BJ (cell line): ENCODE measurements at places on chromosomes 13 and 19.

GRCh38 chr13:28657784-28658538 is 969 bp upstream of the POMP start:
- no peak for DNase-seq

GRCh38 chr13:27967203-27967735 is 1.8 kb downstream of the CDX2 start:
- no peak for DNase-seq

DNA sequence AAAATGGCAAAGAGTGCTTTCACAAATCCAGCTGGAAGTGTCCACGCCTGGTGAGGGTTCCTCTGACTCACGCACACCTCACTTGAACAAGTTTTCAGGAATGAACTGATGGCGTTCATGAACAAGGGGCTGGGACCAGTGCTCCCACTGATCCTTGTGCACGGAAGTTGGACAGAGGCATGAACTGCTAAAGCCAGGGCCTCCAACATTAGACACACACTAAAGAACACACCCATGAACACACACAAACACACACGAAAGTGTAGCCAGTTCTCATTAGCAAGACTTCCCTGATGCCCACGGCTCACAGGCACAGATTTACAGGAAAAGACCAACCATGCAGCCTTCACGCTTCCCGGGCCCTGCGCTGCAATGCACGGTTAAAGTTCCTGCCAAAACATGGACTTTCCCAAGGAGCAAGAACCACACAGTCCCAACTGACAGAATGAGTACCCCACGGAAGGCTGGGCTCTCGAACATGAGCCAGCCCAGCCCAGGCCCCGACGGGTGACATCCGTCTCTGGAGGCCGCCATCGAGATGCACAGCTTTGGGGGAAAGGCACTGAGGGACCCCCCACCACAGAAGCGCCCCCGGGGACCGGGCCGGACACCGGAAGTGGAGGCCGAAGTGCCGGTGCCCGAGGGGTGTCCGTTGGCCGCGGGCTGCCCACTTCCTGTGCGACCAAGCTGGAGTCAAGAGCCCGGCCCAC is 808 bp downstream of the DNMT1 start:
- no peak for DNase-seq

GRCh38 chr13:27599096-27599495 is 21.2 kb downstream of the LNX2 start:
- DNase-seq, result no peak

DNA sequence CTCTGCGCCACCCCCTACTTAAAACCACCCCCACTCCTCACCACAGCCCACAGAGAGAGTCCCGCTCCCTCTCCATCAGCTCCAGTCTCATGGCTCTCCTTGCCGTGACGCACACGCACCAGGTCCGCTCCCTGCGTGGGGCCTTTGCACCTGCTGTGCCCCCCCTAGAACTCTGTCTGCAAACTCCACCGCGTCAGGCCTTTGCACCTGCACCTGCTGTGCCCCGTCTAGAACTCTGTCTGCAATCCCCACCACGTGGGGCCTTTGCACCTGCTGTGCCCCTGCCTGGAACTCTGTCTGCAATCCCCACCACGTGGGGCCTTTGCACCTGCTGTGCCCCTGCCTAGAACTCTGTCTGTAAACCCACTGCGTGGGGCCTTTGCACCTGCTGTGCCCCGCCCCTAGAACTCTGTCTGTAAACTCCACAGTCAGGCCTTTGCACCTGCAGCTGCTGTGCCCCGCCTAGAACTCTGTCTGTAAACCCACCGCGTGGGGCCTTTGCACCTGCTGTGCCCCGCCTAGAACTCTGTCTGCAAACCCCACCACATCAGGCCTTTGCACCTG is 4.2 kb downstream of the SHC2 start:
- no peak for DNase-seq

GRCh38 chr13:48600374-48601364 is 53.1 kb upstream of the CYSLTR2 start:
- no peak for DNase-seq

- no peak for DNase-seq
Measured at GRCh38 chr13:36086117-36086516, 45.1 kb downstream of the DCLK1 start.

GRCh38 chr13:98828614-98829013 is 76.1 kb upstream of the SLC15A1 start:
- DNase-seq, result no peak

DNA sequence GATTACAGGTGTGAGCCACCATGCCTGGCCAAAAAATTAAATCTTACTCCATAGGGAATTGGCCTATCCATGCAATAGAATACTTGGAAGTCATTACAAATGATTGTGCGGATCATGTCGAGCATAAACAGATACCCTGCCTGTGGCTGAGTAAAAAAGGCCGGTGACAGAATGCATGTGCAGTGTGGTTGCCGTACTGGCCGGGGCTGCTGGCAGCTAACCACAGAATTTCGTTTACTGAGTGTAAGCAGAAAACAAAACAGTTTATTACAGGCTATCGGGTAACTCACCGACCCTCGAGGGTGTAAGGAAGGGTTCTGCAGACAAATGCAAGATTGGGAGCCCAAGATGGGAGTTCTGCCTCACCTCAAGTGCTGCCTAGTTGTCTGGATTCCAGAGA is 127.7 kb downstream of the ZIC5 start:
- DNase-seq, result no peak

- DNase-seq, result no peak
Measured at GRCh38 chr13:64884976-64885375, 2345.2 kb downstream of the PCDH9 start.

GRCh38 chr13:110265341-110265681 is 41.6 kb downstream of the COL4A1 start:
- no peak for DNase-seq

DNA sequence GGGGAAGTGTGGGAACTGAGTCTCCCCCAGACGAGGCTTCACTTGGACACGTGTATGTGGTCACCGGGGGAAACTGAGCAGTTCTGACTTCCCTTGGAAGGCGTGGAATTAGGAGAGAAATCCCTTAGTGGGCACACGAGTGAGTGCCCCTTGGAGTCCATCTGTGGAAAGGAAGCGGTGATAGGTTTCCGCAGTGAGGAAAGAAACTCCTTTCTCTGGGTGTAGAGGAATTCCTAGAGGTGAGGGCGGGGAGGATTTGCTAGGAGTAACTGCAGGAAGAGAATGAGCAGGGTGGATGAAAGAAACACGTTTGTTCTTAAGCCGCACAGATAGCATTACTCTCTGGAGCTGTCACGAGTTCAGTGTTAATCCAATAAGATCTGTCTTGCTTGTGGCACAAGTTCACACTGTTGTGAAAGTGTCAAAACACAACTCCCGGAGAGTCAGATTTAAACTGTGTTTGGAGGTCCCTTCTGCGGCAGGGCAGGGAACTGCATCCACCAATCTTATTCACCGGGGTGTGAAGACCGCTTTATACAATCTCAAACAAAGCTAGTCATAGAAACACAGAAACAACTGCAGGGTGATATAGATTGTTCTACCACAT is 1.2 kb downstream of the KL start:
- no peak for DNase-seq

DNA sequence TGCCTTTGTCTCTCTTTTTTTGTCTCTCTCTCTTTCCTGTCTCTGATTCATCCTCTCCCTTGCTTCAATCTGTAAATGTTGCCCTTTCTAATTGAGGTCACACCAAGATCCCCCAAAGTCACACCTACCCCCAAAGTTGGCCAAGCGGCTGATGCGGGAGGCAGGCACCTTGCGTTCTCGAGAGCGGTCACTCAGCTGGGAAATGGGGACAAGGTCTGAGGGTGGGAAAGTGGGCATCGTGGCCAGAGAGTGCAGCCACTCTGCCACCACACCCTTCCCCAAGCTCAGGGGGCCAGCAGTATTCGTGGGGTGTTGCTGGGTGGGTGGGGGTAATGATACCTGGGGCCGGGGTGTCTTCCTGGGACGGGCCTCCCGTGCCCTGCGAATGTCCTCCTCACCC is 2.7 kb downstream of the COQ8B start:
- DNase-seq, result no peak

- no peak for DNase-seq
Measured at GRCh38 chr19:3821156-3821555, 35.0 kb upstream of the MATK start.

GRCh38 chr19:2774953-2775555 is 8.0 kb downstream of the SGTA start:
- no peak for DNase-seq

GRCh38 chr19:55720214-55720746 is 17.9 kb downstream of the NLRP9 start:
- no peak for DNase-seq

- DNase-seq, result no peak
Measured at GRCh38 chr13:30846311-30846710, 59.8 kb upstream of the MEDAG start.

- DNase-seq, result no peak
Measured at GRCh38 chr19:2724148-2724557, 3.0 kb upstream of the DIRAS1 start.

DNA sequence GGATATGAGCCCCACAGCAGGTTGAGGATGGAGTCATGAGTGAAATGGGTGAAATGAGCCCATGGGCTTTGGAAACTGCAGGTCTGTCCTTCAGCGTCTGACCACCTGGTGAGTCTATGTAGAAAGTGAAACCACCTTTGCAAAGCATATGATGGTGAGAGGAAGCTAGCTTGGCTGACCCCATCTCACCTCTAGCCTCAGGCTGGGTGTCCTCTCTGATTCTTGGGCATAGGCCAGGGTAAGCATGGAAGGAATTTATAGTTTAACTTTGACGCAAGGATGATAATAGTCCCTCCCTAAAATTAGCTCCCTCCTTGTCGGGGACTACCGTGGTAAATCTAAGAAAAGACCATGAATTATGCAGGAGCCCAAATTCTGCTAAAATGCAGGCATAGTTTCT is 16.8 kb upstream of the PSG9 start:
- DNase-seq, result no peak

- DNase-seq, result no peak
Measured at GRCh38 chr19:58557221-58558065, 968 bp downstream of the UBE2M start.

DNA sequence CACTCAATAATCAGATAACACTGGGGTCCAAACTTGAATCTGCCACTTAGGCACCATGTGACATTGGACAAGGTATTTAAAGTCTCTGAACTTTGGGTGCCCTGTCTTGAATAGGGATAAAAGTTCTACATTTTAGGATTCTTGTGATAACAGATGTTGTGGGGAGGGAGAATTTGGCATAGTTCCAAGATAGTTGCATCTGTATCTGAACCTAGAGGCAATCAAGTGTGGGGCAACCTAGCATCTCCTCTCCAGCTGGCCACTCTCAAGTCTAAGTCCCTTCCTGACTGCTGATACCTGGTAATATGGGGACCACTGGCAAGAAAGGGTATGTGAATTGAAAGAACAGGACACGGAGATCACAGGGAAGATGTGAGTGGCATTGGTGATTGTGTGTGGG is 256.1 kb downstream of the FOXO1 start:
- no peak for DNase-seq

- DNase-seq, result no peak
Measured at GRCh38 chr13:49146950-49147355, 73.2 kb upstream of the MLNR start.

DNA sequence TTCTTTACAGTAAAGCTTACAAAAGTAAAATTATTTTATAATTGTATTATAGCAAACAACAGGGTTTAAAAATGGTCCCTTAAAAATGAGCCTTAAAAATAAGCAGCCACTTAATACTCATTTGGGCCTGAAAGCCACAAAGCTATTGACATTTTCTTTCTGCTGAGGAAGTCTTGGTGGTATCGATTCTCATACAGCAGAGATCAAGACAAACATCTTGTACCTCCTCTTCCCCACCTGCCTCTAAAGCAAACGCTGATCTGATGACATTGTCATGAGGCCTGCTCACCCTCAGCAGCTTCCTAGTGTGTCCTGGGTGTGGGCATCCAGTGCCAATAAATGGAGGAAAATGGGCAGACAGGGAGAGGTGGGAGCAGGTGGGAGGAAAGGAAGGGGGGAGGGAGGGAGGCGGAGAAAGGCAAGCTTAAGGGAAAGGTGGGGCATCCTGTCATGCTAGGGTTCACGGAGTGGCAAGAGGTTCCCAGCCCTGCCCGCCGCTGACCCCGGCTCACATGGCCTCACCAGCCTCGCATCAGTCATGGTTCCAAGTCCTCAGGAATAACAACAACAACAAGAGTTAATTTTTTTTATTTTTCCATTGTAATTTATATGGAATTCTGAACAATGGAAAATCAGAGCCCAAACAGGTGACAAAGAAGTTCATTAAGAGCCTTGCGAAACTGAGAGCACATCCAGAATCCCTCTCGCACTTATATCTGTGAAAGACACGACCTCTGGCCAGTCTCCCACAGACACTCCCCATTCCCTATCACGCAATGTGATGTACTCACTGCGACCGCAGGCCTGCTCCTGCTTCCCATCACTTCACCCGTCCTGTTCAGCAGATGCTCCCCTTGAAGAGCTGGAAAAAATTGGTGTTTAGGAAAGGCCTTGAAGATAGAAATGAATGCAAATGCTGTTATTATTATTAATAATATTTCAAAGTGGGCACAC is 15.1 kb upstream of the ATP11A start:
- no peak for DNase-seq

DNA sequence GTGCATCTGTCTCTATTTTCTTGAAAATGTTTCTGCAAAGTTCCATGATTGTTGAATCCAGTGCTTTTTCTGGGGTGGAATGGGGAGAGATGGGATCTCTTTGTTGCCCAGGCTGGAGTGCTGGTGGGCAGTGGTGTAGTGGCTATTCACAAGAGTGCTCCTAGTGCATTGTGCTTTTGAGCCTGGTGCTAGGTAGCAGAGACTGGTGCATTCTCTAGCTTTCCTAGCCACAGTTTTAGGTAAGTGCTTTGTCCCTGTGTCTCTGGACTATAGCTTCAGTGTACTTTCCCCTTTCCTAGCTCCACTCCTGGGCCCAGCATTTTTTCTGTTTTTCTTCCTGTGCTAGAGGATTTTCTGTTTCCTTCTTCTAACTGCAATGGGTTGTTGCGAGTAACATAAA is 825.6 kb downstream of the SLITRK6 start:
- DNase-seq, result no peak
